ENCODE measurements at places on chromosomes 7 and 10. TPM values are rescaled to one million over a fixed set of nuclear protein-coding genes. Genes with fewer than 3 reads are reported as not detected.

DNA sequence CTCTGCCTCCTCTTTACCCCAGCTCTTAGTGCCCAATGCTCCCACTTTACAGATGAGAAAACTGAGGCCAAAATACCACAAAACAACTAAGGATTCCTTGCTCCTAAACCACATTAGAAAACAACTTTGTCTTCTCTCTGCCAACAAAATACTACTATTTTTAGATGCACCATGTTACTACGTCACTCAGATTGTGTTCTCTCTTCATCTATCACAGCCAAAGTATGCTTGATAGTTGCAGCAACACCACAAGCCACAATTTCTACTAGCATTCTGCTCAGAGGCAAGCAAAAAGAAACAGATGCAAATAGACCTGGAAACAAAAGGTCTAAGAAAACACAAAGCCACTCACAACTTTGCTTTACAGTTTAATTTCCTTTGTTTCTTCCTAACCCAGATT is 3.3 kb upstream of the PDE1C start:
- no peaks in the 10 kb centered on the region for H3K4me1 ChIP-seq
- no peak for DNase-seq
- no peaks in the 10 kb centered on the region for H3K36me3 ChIP-seq
- no peak overlapping the region for H3K27ac ChIP-seq
- H3K27me3 ChIP-seq = peaks cover 35% of the 10 kb centered on the region

DNA sequence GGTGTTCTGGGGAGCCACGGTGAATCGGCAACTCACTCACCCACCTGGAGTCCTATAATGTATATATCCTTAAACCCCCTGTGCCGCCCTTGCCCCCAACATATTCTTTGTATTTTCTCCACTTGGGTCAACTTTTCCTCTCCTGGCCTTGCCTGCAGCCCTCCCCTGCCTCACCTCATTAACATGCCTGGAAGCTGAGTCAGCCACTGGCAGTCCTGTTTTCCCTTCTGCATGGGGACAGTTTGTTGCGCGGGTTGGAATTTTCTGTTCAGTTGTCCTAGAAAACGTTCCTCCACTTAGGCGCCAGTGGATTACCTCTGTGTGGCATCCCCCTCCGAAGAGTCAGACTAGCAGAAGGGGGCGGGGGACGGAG is 97.4 kb downstream of the C10orf105 start:
- H3K27ac ChIP-seq = no peak overlapping the region
- no peaks in the 10 kb centered on the region for H3K4me1 ChIP-seq
- H3K36me3 ChIP-seq = no peaks in the 10 kb centered on the region
- no peak overlapping the region for H3K4me3 ChIP-seq
- DNase-seq = no peak

DNA sequence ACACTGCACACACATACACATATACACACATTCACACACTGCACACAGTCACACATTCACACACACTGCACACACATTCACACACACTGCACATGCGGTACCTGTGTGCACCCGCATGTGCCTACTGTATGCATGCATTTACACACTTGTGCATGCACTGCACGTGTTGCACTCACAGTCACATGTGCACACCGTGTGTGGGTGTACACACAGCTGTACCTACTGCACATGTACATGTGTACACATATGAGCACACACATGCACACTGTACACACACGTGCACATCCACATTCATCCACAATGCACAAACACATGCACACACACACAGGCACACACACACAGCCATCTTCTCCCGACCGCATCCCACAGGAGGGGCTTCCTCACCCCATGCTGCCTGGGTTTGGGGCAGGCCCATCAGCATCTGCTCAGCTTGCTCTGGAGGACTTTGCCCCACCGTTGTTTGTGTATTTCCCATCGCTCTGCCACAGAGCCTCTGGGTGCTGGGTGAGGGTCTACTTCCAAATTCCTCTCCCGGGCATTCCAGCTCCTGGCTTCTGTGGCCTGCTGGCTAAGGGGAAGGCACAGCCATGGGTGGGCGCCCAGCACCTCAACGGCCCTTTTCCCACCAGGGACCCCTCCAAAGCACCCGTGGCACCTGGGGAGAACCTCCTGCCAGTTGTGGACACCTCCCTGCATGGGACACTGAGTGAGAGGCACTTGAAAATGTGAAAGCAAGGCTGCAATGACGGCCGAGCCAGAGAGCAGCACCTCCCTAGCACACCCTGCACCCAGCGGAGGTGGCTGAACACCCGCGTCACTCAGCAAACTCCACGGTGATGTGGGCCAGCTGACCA is 324.3 kb downstream of the PTPRN2 start:
- H3K36me3 ChIP-seq = no peaks in the 10 kb centered on the region
- no peak overlapping the region for H3K4me3 ChIP-seq
- no peaks in the 10 kb centered on the region for H3K4me1 ChIP-seq
- DNase-seq = no peak
- no peaks in the 10 kb centered on the region for H3K27me3 ChIP-seq

- peaks cover 43% of the 10 kb centered on the region for H3K4me1 ChIP-seq
- no peak overlapping the region for H3K27ac ChIP-seq
- no peak for DNase-seq
- H3K4me3 ChIP-seq = no peak overlapping the region
- no peaks in the 10 kb centered on the region for H3K27me3 ChIP-seq
Observed at GRCh38 chr7:143413123-143413522, 4.5 kb upstream of the EPHA1 start.

GRCh38 chr10:48234295-48234694 is 40.2 kb downstream of the FRMPD2 start:
- H3K27ac ChIP-seq = no peak overlapping the region
- no peak for DNase-seq
- no peaks in the 10 kb centered on the region for H3K36me3 ChIP-seq
- no peaks in the 10 kb centered on the region for H3K4me1 ChIP-seq
- H3K4me3 ChIP-seq = no peak overlapping the region

- H3K27me3 ChIP-seq = no peaks in the 10 kb centered on the region
- no peak overlapping the region for H3K27ac ChIP-seq
- no peak overlapping the region for H3K4me3 ChIP-seq
Observed at GRCh38 chr7:936386-937054, 18.0 kb downstream of the ADAP1 start.

DNA sequence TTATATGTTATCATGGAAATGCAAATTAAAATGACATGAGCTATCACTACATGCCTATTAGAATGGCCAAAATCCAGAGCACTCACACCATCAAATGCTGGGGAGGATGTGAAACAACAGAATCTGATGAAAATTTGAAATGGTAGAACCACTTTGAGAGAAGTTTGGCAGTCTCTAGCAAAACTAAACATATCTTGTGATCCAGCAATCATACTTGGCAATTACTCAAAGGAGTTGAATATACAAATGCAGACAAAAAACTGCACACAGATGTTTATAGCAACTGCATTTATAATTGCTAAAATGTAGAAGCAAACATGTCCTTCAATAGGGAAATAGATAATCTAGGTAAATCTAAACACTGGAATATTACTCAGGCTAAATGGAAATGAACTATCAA is 1164.9 kb downstream of the DNAJB9 start:
- H3K4me3 ChIP-seq = no peak overlapping the region
- DNase-seq = no peak
- no peaks in the 10 kb centered on the region for H3K27me3 ChIP-seq
- H3K27ac ChIP-seq = no peak overlapping the region
- H3K36me3 ChIP-seq = no peaks in the 10 kb centered on the region

GRCh38 chr7:101681170-101682007 is 52.3 kb upstream of the MYL10 start:
- no peak for DNase-seq
- no peaks in the 10 kb centered on the region for H3K27me3 ChIP-seq
- no peak overlapping the region for H3K27ac ChIP-seq
- no peaks in the 10 kb centered on the region for H3K36me3 ChIP-seq

DNA sequence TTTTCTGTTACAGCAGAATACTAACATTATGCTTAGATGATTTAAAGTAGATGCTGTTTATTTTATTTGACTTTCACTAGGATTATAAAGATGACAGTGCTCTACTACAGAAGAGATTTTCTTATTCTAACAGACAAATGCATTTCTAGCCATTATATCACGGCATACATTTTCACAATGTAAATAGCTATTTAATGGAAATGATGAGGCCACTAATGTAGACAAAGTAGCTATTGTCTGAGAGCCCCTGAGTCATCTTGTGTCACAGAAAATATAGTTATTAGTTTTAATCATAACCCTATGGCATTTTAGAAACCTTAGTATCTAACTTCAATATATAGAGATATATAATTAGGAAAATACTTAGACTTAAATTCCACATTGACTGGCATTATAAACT is 158.0 kb upstream of the AHR start:
- H3K4me3 ChIP-seq = no peak overlapping the region
- no peaks in the 10 kb centered on the region for H3K27me3 ChIP-seq
- H3K36me3 ChIP-seq = no peaks in the 10 kb centered on the region
- peak overlapping the region; percentile 87 for H3K27ac ChIP-seq

DNA sequence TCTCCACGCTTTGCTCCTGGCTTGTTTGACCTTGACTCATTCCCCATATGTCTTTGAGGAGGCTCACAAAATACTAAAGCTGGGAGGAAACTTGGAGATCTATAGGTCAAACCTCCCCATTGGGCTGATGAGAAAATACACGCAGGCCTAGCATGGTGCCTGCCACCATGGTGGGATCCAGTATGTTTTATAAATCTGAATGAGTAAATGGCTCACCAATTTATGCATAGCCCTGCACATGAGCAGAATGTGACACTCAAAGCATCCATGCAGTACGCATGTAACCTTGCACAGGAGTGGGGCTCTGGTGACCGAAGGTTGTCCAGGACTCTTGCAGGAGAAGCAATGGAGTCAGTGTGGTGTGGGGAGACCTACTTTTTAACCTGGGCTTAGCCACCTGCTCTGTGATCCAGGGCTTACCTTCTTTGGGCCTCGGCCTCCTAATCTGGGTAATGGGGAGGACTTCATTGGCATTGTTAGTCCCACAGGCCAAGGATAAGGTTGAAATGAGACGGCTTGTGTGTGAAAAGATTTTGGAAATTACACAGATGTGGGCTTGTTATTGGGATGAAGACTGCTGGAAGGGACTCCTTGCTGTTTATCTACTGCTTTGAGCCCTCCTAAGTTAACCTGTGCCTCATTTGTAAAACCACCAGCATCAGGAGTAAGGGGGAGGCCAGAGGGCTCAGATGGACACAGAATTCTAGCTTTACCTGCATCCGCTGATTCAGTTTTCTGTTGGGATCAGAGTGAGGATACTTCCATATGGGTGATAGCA is 58.4 kb downstream of the ADCYAP1R1 start:
- no peaks in the 10 kb centered on the region for H3K36me3 ChIP-seq
- no peak overlapping the region for H3K4me3 ChIP-seq
- H3K27ac ChIP-seq = no peak overlapping the region
- no peaks in the 10 kb centered on the region for H3K4me1 ChIP-seq

GRCh38 chr7:22934473-22935065 is 79.4 kb downstream of the HYCC1 start:
- no peaks in the 10 kb centered on the region for H3K4me1 ChIP-seq
- no peaks in the 10 kb centered on the region for H3K36me3 ChIP-seq
- H3K4me3 ChIP-seq = no peak overlapping the region
- DNase-seq = no peak
- H3K27me3 ChIP-seq = peaks cover 4% of the 10 kb centered on the region

GRCh38 chr7:122261442-122261841 is 43.1 kb downstream of the FEZF1 start:
- H3K4me3 ChIP-seq = no peak overlapping the region
- H3K27ac ChIP-seq = no peak overlapping the region
- DNase-seq = no peak
- no peaks in the 10 kb centered on the region for H3K36me3 ChIP-seq
- H3K27me3 ChIP-seq = peaks cover 2% of the 10 kb centered on the region
- H3K4me1 ChIP-seq = no peaks in the 10 kb centered on the region

DNA sequence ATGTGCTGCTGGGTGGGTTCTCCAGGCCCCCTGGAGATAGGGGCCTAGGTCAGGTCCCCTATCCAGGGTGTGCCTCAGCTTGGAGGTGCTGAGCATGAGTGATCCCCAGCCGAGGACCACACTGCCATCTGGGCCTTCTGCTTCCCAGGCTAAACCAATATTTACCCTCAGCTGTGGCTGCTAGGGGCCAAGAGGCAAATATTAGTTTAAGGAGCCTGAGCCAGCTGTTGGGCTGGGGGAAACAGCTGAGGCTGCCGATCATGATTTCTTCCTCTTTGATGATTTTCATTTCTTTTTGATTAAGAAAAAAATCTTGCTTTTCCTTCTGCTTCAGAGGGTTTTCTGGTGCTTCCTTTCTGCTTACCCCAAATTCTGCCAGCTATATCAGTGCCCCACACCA is 83.4 kb downstream of the NEURL1 start:
- H3K27me3 ChIP-seq = no peaks in the 10 kb centered on the region
- no peak overlapping the region for H3K4me3 ChIP-seq
- no peaks in the 10 kb centered on the region for H3K4me1 ChIP-seq
- H3K36me3 ChIP-seq = no peaks in the 10 kb centered on the region

- no peak overlapping the region for H3K4me3 ChIP-seq
- no peak overlapping the region for H3K27ac ChIP-seq
- peak; percentile 47 for DNase-seq
- H3K27me3 ChIP-seq = peaks cover 65% of the 10 kb centered on the region
- H3K36me3 ChIP-seq = no peaks in the 10 kb centered on the region
Observed at GRCh38 chr10:110168601-110169481, 38.6 kb upstream of the MXI1 start.

GRCh38 chr7:106190589-106191330 is 78.6 kb upstream of the SYPL1 start:
- no peak overlapping the region for H3K4me3 ChIP-seq
- peaks cover 12% of the 10 kb centered on the region for H3K27me3 ChIP-seq
- no peaks in the 10 kb centered on the region for H3K4me1 ChIP-seq
- no peak for DNase-seq
- H3K27ac ChIP-seq = no peak overlapping the region
- H3K36me3 ChIP-seq = no peaks in the 10 kb centered on the region

GRCh38 chr7:106418526-106418925 is 133.7 kb upstream of the NAMPT start:
- H3K27me3 ChIP-seq = peaks cover 19% of the 10 kb centered on the region
- peaks cover 3% of the 10 kb centered on the region for H3K36me3 ChIP-seq
- H3K4me1 ChIP-seq = peaks cover 61% of the 10 kb centered on the region
- no peak overlapping the region for H3K4me3 ChIP-seq
- DNase-seq = no peak

GRCh38 chr10:102660888-102661657 is 16.8 kb downstream of the TRIM8 start:
- DNase-seq = peak; percentile 76
- peaks cover 6% of the 10 kb centered on the region for H3K36me3 ChIP-seq
- H3K4me1 ChIP-seq = peaks cover 35% of the 10 kb centered on the region
- H3K4me3 ChIP-seq = peak overlapping the region; percentile 6
- H3K27me3 ChIP-seq = no peaks in the 10 kb centered on the region

GRCh38 chr7:143447466-143447865 is 4.2 kb downstream of the TAS2R60 start:
- H3K27me3 ChIP-seq = no peaks in the 10 kb centered on the region
- H3K4me1 ChIP-seq = peaks cover 4% of the 10 kb centered on the region
- no peak overlapping the region for H3K4me3 ChIP-seq
- H3K36me3 ChIP-seq = no peaks in the 10 kb centered on the region
- no peak for DNase-seq

- H3K4me3 ChIP-seq = no peak overlapping the region
- peaks cover 3% of the 10 kb centered on the region for H3K27me3 ChIP-seq
- H3K36me3 ChIP-seq = no peaks in the 10 kb centered on the region
- H3K27ac ChIP-seq = no peak overlapping the region
- no peaks in the 10 kb centered on the region for H3K4me1 ChIP-seq
Observed at GRCh38 chr7:42057331-42057730, 179.7 kb downstream of the GLI3 start.

- H3K4me3 ChIP-seq = no peak overlapping the region
- peaks cover 2% of the 10 kb centered on the region for H3K27me3 ChIP-seq
- H3K4me1 ChIP-seq = no peaks in the 10 kb centered on the region
- no peaks in the 10 kb centered on the region for H3K36me3 ChIP-seq
Observed at GRCh38 chr7:90681336-90682022, 85.4 kb downstream of the CDK14 start.

AKR1B15 gene
- total RNA-seq = not detected

KLLN gene
- 0.17 TPM for total RNA-seq

KLF14 gene
- total RNA-seq = not detected

NODAL gene
- not detected for total RNA-seq

ADARB2 gene
- 1.3 TPM for total RNA-seq

CNOT4 gene
- 16.6 TPM for total RNA-seq

SLC26A4 gene
- total RNA-seq = 0.74 TPM

SPDYE8 gene
- not detected for total RNA-seq

AQP1 gene
- 0.48 TPM for total RNA-seq

Measured in activated naive CD4-positive, alpha-beta T cell treated with anti-CD3 and anti-CD28 coated beads for 36 hours (primary cell).